ENCODE measurements at places on chromosomes 5 and 9.

- DNase-seq: no peak
Measured at GRCh38 chr5:74686962-74687751, 2.1 kb downstream of the HEXB start.

DNA sequence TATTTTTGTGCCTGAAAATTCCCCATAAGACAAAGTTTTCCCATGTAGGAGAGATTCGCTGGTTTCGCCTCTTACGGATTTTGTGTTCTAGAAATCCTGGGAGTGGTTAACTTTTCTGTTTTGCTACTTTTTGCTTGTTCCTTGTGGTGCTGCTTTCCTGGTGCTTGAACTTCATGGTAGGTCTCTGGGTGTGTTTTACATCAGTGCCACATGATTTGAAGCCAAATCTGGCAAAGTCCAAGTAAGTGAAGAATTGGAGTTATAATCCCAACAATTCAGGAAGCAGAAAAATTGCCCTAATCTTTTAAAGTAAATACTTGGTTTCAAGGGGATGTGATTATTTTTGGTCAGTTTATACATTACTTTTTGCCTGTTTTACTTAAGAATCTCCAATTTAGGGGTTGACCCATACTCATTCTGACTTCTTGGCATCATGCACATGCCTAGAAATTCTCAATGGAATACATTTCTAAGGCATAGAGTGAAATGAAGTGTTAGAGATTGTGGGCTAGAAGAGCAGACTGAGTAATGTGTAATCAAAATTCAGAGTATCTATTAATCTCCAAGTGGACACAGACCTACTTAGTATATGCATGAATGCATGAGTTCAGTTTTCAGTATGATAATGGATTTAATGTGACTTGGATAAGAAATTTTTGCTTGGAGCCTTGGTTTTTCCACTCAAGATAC, 189.7 kb downstream of the CSNK1G3 start:
- no peak for DNase-seq

DNA sequence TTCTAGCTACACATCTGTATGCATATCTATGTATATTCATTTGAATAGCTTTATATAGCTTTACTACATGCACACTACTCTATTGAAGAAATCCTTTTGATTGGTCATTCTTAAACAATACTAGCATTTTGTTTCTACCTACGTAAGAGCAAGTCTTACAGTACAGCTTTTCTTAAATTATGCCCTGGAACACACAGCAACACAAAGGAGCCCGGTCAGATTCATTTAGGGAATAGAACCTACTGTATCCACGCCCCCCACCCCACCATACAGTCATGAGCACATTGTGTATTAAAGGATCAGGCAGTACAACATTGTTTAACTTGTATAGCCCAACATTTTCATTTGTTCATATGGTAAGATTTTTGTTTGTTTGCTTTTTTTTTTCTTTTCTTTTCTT, 162.8 kb downstream of the GIN1 start:
- no peak for DNase-seq

GRCh38 chr9:25889661-25890060, 211.4 kb upstream of the TUSC1 start:
- DNase-seq: no peak

- no peak for DNase-seq
Measured at GRCh38 chr5:172335721-172336120, 52.2 kb upstream of the UBTD2 start.

DNA sequence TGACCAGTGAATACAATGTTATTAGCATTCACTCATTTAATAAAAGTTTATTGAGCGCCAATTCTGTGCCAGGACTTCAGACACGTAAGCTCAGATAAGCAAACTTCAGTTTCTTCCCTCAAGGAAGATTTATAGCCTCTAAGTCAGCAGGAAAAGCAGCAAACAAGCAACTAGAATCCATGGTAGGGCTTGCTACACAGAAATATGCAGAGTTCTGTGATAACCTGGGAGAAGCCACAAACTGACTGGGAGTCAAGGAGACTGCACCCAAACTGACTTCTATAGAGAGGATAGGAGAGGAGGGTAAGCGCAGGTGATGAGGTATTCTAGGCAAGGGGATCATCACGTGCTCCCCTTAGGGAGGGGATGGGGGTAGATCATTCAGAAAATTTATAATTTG, 1.4 kb upstream of the OGN start:
- no peak for DNase-seq

DNA sequence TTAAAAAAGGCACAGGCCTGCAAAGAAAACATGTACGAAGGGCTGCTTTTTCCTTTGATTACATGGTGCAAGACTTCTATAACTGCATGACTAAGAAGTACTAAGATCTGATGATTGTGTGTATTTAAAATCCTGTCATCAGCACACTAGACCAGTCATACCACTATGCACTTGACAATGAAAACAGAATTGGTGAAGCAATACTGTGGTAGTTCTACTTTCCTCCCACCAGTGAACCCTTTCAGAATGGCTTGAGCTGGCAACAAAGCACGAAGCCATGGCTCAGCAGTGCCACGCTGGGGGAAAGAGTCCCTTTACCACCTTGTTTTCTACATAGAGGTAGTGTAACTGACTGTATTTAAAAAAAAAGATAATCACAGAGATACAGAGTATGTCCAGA, 49.0 kb upstream of the POU5F2 start:
- DNase-seq: no peak

DNA sequence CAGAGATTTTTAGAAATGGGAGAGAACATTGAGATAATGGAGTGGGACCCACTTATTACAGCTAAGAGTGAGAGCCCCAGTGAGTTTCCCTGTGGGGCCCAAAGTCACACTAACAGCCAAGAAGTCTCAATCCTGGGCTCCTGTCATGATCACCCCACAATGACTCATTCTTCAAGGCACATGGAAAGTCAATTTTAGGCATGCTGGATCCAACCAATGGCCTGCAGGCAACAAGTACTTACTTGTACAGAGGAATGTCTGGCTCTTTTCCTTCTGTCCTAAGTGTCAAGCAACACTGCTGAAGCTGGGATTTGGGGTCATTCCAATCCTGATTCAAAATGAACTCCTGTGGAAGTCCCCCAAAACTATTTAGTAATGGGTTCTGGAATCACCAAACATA, 123.1 kb downstream of the DROSHA start:
- no peak for DNase-seq

GRCh38 chr5:97338729-97339128, 155.7 kb upstream of the RIOK2 start:
- no peak for DNase-seq
